ENCODE measurements at places on chromosomes 4 and X.

DNA sequence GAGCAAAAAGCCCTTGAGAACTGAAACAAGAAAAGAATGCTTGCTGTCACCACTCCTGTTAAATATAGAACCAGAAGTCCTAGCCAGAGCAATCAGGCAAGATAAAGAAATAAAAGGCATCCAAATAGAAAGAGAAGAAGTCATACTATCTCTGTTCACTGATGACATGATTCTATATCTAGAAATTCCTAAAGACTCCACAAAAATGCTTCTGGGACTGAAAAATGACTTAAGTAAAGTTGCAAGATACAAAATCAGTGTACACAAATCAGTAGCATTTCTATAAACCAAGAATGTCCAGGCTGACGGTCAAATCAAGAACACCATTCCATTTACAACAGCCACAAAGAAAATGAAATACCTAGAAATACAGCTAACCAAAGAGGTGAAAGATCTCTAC, 552.7 kb upstream of the SLIT2 start:
- no peak for DNase-seq

DNA sequence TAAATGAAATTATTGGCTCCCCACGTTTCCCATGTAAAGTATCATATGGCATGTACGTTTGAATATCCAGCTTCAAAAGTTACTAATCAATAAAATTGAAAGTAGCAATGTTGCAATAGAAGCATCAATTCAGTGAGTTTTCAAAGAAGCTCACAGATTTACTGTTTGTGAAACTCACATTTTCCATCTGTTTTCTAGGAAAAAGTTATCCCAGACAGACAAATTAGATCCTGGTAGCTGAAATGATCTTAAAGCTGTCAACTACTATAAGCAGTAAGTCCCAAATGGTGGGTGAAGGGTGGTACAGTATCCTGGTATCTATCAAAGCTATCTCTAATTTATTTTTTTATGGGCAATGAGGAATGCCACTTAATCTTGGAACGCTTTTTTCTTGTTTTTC, 60.7 kb upstream of the MXRA5 start:
- no peak for DNase-seq

- DNase-seq = peak; percentile 51
Observed at GRCh38 chr4:6019316-6020263, 1.4 kb upstream of the C4orf50 start.

DNA sequence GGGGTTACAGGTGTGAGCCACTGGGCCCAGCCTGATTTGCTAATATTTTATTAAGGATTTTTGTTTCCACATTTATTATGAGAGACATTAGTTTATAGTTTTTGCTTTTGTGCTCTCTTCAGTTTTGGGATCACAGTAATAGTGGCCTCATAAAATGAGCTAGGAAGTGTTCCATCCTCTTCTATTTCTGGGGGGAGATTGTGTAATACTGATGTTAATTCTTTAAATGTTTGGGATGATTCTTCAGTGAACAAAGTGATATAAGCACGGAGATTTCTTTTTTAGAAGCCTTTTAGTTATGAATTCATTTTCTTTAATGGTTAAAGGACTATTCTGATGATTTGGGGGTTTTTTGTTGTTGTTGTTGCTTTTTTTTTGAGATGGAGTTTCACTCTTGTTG, 41.3 kb downstream of the RBMX start:
- peak; percentile 7 for DNase-seq

DNA sequence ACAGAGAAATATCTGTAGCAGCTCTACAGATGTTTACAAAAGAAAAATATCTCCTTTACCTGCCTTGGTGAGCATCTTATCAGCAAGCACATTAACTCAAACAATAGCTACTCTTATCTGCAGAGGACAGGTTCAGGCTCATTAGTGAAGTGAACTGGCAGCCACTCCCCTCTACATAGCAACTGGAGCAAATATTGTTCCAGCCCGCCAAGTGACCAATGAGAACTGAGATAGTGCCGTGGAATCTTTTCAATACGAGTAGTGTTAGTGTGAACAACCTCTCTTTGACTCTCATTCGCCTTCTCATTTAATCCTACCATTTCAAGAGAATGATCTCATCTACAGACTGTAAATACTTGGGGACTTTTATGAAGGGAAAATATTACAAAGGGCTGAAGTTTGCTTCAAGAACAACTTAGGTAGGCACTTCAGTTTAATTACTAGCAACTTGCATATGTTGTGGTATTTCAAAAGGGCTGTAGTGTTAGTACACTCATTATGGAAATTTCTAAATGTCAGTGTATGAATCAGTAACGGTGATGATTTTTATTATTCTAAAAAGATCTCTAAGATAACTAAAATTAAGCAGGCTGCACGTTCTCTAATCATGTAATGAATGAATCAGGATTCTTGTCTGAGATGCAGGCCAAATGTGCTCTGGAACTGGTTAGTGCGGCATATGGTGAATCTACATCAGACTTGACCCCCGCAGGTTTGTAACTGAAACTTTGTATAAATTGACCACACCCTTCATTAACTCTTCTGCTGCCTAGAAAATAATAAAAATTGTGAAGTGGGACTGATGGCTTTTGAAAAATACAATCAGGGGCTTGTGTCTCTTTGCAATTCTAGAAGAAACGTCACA, 72.4 kb downstream of the PALLD start:
- DNase-seq = peak; percentile 41

- peak; percentile 78 for DNase-seq
Observed at GRCh38 chr4:52052475-52052780, 1.3 kb downstream of the SPATA18 start.

DNA sequence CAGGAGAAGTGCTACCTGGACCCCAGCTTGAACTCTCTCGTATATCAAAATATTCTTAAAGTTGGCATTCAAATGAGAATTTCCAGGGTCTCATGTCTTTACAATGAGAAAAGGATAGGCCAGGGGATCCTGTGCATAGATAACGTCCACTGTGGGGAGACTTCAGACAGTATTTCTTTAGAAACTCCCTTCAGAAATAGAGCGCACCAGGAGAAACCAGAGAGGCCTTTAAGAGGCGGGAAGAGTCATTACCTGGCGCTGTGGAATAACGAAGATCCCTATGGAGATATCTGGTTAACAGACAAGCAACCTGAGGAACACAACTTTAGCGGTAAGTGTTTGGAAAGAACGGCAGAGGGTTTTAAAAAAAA, 600 bp downstream of the RADX start:
- DNase-seq = no peak

GRCh38 chrX:106932492-106932923, 12.3 kb downstream of the CLDN2 start:
- peak; percentile 45 for DNase-seq

DNA sequence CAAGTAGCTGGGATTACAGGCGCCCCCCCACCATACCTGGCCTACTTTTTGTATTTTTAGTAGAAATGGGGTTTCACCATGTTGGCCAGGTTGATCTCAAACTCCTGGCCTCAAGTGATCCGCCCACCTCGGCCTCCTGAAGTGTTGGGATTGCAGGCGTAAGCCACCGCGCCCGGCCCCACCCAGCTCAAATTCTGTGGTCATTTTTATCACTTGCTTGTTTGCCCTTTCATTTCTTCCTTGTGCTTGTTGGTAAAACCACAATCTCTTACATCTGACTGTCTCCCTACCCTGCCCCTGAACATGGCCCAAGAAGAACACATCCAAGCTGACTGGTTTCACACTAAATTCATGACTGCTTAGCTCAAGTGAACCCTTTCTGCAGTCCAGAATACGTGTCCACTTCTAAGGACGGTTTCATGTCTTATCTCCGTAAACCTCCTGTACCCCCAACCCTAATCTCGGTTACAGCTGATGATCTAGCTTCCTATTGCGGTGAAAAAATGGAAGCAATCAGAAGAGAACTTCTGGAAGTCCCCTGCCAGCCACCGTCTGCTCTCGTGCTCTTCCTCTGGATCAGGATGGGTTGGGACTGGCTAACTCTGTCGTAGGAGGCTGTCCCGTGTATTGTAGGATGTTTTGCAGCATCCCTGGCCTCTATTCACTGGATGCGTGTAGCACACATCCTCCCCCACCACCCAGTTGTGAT, 5.4 kb upstream of the RS1 start:
- DNase-seq = no peak

DNA sequence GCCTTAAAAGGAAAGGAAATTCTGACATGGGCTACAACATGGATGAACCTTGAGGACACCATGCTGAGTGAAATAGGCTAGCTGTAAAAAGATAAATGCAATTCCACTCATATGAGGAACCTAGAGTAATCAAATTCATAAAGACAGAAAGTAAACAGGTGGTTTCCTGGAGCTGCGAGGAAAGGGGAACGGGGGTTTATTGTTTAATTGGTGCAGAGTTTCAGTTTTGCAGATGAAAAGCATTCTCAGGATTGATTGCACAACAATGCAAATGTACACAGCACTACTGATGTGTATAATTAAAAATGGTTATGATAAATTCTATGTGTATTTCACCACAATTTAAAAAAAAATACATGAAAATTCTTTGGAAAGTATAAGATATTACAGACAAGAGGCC, 24.0 kb downstream of the PLRG1 start:
- no peak for DNase-seq

GRCh38 chr4:105327956-105328355, 145.9 kb downstream of the PPA2 start:
- DNase-seq = no peak

- no peak for DNase-seq
Observed at GRCh38 chr4:139902321-139903320, 237.0 kb downstream of the MGST2 start.

DNA sequence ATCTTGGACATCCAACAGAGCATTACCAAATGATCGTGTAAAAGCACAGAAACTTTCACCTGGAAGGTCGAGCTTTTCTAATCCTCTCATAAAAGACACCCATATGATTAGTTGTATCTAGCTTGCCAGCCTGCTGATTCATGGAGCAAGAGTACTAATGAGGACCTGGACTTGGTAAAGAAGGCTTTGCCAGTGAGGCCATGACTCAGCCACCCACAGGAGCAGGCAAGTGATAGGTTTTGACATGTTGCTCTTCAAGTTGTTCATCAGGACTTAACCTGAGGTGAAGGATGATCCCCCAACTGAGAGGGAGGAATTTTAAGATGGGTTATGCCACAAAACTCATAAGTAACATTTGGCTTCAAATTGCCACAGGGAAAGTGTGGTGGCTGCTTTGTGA, 24.7 kb upstream of the EPGN start:
- DNase-seq = peak; percentile 57

DNA sequence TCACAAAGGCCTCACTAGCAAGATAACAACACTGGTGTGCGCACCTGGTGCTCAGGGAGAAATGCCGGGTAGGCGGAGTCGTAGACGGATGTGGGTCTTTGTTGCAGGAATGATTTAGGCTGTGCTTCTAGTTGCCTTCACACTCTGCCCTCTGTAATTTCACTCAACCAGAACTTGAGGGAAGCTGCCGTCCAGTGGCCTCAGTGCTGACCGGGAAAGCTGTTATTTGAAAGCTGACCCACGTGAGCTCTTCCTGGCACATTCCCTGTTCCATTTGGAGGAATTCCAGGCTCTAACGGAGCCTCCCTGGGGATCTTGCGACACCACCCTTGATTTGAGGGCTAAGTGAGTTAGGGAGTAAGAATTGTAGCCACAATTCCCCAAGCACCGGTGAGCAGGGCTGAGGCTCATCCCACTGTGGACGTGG, 15.9 kb downstream of the SH3TC1 start:
- DNase-seq = peak; percentile 87

GRCh38 chr4:39304651-39305050, 61.5 kb downstream of the RFC1 start:
- peak; percentile 32 for DNase-seq

DNA sequence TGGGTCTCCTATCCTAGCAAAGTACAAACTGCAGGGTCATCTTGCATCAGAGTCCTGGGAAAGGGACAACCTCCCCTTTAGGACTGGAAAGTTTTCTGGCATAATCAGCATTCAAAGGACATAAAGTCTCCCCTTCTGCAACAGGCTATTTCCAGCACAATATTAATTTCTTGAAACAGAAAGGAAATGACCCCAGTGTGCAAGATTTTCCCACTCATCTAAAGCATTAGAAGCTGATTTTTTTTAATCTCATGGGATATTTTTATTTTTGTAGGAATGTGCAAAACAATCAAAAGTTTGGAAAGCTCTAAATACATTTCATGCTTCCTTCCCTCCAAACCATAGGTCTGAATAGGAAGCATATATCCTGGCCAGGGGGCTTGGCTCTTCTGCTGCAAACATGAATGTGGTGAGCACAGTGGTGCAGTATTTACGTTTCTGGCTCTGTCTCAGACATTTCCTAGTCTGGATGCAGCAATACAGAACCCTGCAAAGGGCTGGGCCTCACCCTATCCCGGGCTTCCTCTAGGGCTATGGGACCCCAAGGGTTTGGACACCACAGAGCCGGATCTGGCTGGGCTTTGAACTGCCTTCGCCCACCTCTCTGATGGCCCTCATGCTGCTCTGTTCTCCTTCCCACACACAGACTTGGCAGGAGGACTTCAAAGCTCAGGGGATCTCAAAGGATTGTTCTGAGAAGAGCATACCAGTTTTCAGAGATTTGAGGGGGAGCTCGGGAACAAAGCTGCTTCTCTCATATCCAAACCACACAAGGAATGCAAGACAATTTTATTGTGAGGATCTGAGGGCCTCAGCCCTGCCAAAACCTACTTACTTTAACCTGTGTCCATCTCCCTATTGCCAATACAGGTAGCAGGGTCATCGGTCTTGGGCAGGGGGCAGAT, 64.9 kb downstream of the POLR2B start:
- peak; percentile 89 for DNase-seq

DNA sequence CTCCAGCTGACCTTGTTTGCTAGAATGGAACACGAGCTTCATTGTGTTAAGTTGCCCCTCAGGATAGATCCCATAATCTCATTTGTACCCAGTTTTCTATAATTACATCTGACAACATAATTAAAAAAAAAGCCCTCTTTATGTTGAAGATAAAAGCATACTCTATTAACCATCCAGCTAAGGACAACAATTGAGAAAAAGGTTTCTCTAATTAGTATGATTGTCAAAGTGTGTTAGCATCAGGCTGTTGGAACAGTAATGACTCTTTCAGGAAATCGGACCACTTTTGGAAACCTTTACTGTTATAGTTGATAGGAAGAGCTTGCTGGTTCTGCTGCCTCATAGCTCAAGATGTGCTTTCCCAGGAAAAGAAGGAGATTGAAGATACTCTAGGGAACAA, 172.6 kb downstream of the FHIP1A start:
- DNase-seq = no peak

GRCh38 chr4:52957220-52957686, 95.1 kb downstream of the RASL11B start:
- no peak for DNase-seq

DNA sequence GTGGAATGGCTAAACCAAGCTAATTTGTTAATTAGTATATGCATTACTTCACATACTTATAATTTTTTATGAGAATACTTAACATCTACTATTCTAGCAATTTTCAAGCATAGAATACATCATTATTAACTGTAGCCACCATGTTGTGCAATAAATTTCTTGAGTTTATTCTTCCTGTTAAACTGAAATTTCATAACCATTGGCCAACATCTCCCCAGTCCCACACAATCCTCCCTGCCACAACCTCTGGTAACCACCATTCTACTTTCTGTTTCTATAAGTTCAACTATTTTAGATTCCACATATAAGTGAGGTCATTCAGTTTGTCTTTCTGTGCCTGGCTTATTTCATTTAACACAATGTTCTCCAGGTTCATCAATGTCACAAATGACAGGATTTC, 208.5 kb downstream of the PPP4R3C start:
- DNase-seq = no peak
